ENCODE measurements at places on chromosomes 2 and 18.

DNA sequence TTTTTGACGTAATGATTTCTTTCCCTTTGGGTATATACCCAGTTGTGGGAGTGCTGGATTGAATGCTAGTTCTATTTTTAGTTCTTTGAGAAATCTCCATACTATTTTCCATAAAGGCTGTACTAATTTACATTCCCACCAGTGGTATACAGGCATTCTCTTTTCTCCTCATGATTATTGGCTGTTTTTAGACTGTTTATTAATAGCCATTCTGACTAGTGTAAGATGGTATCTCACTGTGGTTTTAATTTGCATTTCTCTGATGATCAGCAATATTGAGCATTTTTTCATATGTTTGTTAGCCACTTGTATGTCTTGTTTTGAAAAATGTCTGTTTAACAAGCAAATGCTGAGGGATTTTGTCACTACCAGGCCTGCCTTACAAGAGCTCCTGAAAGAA lies 9.2 kb upstream of the CD28 start:
- DNase-seq, result no peak
- no peaks in the 10 kb centered on the region for H3K27me3 ChIP-seq
- H3K36me3 ChIP-seq, result no peaks in the 10 kb centered on the region
- no peak overlapping the region for H3K27ac ChIP-seq
- H3K4me3 ChIP-seq, result no peak overlapping the region

GRCh38 chr18:1464444-1465217 lies 560.0 kb downstream of the ADCYAP1 start:
- H3K4me1 ChIP-seq, result no peaks in the 10 kb centered on the region
- H3K27ac ChIP-seq, result no peak overlapping the region
- no peaks in the 10 kb centered on the region for H3K27me3 ChIP-seq
- no peak overlapping the region for H3K4me3 ChIP-seq
- DNase-seq, result no peak
- H3K36me3 ChIP-seq, result no peaks in the 10 kb centered on the region

DNA sequence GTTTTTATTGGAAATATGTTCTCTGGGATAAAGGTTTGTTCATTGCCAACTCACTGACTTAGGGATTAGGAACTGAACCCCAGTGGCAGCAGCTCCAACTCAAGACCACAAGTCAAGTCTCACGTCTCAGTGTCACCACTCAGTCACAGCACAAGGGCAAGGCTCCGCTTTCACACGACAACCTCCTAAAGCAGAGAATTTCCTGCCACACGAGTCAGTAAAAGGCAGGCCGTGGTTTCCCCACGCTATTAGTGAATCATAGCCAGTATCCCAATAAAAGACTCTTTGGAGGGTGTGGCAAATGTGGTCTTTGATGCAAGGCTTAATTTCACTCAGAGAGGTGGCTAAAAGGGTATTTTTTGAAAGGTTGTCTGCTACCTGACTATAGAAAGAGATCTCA lies 57.6 kb downstream of the PIEZO2 start:
- H3K27me3 ChIP-seq, result no peaks in the 10 kb centered on the region
- no peak for DNase-seq
- peaks cover 3% of the 10 kb centered on the region for H3K4me1 ChIP-seq

- no peak overlapping the region for H3K4me3 ChIP-seq
- H3K27me3 ChIP-seq, result no peaks in the 10 kb centered on the region
- peaks cover 4% of the 10 kb centered on the region for H3K4me1 ChIP-seq
- H3K27ac ChIP-seq, result no peak overlapping the region
- H3K36me3 ChIP-seq, result peaks cover 36% of the 10 kb centered on the region
Observed at GRCh38 chr2:241410739-241411176, 54.7 kb downstream of the FARP2 start.

GRCh38 chr2:212416086-212416485 lies 122.5 kb downstream of the ERBB4 start:
- H3K27me3 ChIP-seq, result no peaks in the 10 kb centered on the region
- H3K4me1 ChIP-seq, result no peaks in the 10 kb centered on the region
- H3K27ac ChIP-seq, result no peak overlapping the region
- H3K4me3 ChIP-seq, result no peak overlapping the region

DNA sequence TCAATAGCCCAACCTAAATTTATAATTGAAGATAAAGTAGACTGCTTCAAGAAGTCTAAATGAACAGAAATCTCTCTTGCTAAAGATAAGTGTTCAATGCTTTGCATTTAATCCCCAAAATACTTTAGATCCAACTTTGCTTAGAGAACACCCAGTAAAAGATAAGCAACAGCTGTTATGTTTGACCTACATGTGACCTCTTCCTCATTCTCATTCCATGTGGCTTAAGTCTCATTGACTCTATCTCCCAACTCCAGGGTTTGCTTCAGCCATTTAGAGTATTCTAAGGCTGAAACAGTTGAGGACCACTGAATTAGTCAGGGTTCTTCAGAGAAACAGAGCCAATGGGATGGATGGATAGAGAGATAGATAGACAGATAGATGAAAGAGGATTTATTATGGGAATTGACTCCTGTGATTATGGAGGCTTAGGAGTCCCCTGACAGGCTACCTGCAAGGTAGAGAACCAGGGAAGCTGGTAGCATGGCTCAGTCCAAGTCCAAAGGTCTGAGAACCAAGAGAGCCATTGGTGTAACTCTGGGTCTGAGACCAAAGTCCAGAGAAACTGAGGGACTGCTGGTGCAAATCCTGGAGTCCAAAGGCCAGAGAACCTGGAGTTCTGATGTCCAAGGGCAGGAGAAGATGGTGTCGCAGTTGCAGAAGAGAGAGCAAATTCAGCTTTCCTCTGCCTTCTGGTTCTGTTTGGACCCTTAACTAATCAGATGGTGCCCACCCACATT lies 32.1 kb downstream of the CRYGD start:
- H3K4me3 ChIP-seq, result no peak overlapping the region
- H3K27ac ChIP-seq, result no peak overlapping the region
- H3K4me1 ChIP-seq, result no peaks in the 10 kb centered on the region
- no peak for DNase-seq

GRCh38 chr18:11521853-11522252 lies 87.5 kb upstream of the SLC35G4 start:
- H3K36me3 ChIP-seq, result no peaks in the 10 kb centered on the region
- no peak overlapping the region for H3K27ac ChIP-seq
- H3K4me3 ChIP-seq, result no peak overlapping the region
- no peak for DNase-seq
- no peaks in the 10 kb centered on the region for H3K27me3 ChIP-seq
- H3K4me1 ChIP-seq, result no peaks in the 10 kb centered on the region

- peak overlapping the region; percentile 97 for H3K27ac ChIP-seq
- no peaks in the 10 kb centered on the region for H3K36me3 ChIP-seq
- H3K27me3 ChIP-seq, result no peaks in the 10 kb centered on the region
- H3K4me3 ChIP-seq, result peak overlapping the region; percentile 77
- DNase-seq, result peak; percentile 74
Observed at GRCh38 chr18:62715759-62716615, 646 bp downstream of the PHLPP1 start.

GRCh38 chr18:8794934-8795280 lies 89.6 kb downstream of the MTCL1 start:
- no peak overlapping the region for H3K4me3 ChIP-seq
- H3K36me3 ChIP-seq, result peaks cover 15% of the 10 kb centered on the region
- peaks cover 29% of the 10 kb centered on the region for H3K4me1 ChIP-seq
- H3K27me3 ChIP-seq, result no peaks in the 10 kb centered on the region

DNA sequence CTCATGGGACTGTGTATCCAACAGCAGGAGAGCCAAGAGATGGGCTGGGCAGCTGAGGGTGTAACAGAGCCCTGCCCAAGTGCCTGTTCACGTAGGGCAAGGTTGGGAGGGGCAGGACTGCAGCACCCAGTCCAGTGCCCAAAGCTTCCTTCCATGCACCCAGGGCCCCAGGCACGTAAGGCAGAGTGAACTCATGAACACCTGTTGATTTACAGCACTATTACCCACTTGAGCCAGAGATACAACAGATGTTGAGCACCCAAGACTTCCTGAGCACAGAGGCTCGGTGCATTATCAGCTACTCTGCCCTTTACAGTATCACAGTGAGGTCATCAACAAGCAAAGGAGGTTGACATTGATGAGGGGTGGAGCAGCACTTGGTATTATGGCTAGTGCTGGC lies 50.2 kb upstream of the FHL2 start:
- H3K27me3 ChIP-seq, result no peaks in the 10 kb centered on the region
- no peak overlapping the region for H3K27ac ChIP-seq
- DNase-seq, result no peak
- no peaks in the 10 kb centered on the region for H3K36me3 ChIP-seq
- H3K4me3 ChIP-seq, result no peak overlapping the region

DNA sequence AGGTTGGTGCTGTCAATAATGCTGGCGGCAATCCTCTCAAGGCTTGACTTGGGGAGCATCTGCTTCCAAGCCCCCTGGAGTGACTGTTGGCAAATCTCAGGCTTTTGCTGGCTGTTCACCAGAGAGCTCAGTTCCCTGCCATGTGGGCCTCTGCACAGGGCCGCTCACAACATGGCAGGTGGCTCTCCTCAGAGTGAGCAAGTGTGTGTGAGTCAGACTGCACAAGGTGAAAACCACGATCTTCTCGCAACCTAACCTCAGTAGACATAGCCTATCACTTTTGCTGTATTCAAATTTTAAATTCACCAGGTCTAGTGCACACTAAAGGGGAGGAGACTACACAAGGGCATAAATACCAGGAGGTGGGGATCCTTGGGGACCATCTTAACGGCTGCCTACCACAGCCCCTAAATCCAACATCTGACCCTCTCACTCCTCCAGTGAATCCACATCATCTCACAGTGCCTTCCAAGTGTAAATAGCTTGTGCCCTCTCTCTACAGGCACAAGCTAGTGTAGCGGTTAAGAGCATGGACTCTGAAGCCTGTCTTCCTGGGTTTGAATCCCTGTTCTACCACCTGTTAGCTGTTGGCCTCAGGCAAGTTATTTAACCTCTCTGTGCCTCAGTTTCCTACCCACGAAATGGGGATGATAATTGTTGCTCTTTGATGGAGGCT lies 187.7 kb upstream of the CXCR4 start:
- no peak overlapping the region for H3K27ac ChIP-seq
- no peaks in the 10 kb centered on the region for H3K36me3 ChIP-seq
- no peaks in the 10 kb centered on the region for H3K4me1 ChIP-seq
- no peaks in the 10 kb centered on the region for H3K27me3 ChIP-seq
- peak; percentile 70 for DNase-seq
- no peak overlapping the region for H3K4me3 ChIP-seq

DNA sequence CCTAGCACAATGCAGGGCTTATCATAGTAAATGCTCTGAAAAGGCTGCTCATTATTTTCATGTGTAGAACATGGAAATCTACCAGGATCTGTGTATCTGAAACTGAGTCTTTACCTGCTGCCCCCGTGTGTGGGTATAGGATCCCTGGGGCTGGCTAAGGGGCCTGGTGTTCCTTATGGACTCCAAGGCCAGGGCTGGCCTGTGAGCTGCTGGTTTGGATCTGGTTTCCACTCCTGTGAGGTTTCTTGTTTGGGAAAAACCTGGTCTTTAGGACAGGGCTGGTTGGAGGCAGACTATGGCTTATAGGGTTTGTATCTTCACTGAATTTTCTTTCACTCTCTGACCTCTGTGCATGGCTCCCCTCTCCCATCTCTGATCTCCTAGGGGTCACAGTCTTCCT lies 80.8 kb downstream of the DYSF start:
- no peaks in the 10 kb centered on the region for H3K4me1 ChIP-seq
- no peak overlapping the region for H3K4me3 ChIP-seq
- H3K27me3 ChIP-seq, result no peaks in the 10 kb centered on the region
- no peaks in the 10 kb centered on the region for H3K36me3 ChIP-seq
- no peak overlapping the region for H3K27ac ChIP-seq

DNA sequence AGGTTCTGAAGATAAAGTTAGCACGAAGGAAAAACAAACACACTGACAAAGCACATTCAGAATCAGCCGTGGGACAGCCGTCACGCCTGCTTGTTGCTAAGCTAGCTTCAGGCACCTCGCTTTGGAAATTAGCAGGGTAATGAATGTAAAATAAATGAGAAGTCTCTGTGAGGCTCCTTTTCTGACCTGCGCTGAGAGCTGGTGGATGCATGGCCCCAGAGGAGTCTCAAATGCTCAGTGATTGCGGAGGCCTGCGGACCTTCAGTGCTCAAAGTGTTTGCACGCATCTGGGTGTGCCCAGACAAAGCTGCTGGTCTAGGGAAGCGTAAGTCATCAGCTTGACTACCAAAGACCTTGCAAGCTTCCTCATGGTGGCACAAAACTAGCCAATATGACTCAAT lies 50.6 kb downstream of the CD8B2 start:
- no peak for DNase-seq
- no peak overlapping the region for H3K27ac ChIP-seq
- H3K27me3 ChIP-seq, result peaks cover 2% of the 10 kb centered on the region
- H3K4me3 ChIP-seq, result no peak overlapping the region

GRCh38 chr2:225040142-225040541 lies 2.1 kb downstream of the DOCK10 start:
- no peaks in the 10 kb centered on the region for H3K36me3 ChIP-seq
- no peak overlapping the region for H3K27ac ChIP-seq
- H3K27me3 ChIP-seq, result no peaks in the 10 kb centered on the region
- DNase-seq, result no peak
- H3K4me3 ChIP-seq, result no peak overlapping the region

DNA sequence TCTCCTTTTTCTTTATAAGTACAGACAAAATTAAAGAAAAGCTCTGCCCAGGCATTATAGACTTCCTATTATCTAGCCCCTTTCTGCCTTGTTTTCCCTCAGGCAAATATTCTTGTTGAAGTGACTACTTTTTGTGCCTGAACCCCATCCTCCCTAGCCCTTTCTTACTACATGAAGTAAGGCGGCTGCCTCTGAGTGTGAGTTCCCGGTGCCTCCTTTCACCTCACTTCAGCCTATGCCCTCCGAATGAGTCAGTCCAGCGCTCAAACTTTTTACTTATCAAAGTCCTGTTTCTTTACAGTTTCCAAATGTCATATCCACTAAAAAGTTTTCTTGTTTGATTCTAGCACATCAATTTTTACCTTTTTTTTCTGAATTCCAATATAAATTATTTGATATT lies 778.3 kb upstream of the NRXN1 start:
- no peaks in the 10 kb centered on the region for H3K4me1 ChIP-seq
- H3K27me3 ChIP-seq, result no peaks in the 10 kb centered on the region

- H3K4me1 ChIP-seq, result peaks cover 22% of the 10 kb centered on the region
- peak overlapping the region; percentile 47 for H3K27ac ChIP-seq
- peak overlapping the region; percentile 45 for H3K4me3 ChIP-seq
- DNase-seq, result no peak
- peaks cover 14% of the 10 kb centered on the region for H3K36me3 ChIP-seq
Observed at GRCh38 chr18:2905854-2906703, 59.3 kb downstream of the EMILIN2 start.

GRCh38 chr2:48048476-48049171 lies 142.3 kb upstream of the FBXO11 start:
- H3K27me3 ChIP-seq, result no peaks in the 10 kb centered on the region
- H3K36me3 ChIP-seq, result no peaks in the 10 kb centered on the region
- H3K4me1 ChIP-seq, result no peaks in the 10 kb centered on the region
- no peak overlapping the region for H3K27ac ChIP-seq

DNA sequence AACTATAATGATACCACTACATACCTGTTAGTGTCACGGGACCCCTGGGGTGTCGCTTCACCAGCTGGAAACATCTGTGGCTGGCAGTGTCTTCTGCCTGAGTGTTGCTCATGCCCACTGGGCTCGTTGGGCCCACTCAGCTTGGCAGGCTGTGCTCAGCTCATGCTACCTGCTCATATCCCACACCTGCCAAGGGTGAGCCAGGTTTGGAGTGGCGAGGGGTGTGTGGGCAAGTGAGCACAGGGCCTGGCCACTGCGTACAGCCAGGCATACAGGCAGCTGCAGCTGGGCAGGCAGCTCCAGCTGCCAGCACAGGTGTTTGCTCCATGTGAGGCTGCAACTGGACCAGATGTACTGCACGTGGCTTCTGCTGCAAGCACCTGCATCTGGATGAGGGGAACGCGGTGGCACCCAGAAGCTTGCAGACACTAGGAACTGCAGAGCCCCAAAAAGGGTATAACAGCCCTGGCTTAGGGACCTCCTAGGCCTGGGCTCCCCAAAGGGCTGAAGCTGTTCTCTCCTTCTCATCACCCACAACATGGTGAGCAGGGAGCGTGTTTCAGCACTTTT lies 70.1 kb downstream of the SUCLG1 start:
- no peak for DNase-seq
- no peaks in the 10 kb centered on the region for H3K27me3 ChIP-seq
- no peaks in the 10 kb centered on the region for H3K4me1 ChIP-seq
- H3K4me3 ChIP-seq, result no peak overlapping the region
- no peaks in the 10 kb centered on the region for H3K36me3 ChIP-seq

Measured in spinal cord (tissue), 10 donors.